ENCODE measurements at places on chromosomes 6 and 20.

DNA sequence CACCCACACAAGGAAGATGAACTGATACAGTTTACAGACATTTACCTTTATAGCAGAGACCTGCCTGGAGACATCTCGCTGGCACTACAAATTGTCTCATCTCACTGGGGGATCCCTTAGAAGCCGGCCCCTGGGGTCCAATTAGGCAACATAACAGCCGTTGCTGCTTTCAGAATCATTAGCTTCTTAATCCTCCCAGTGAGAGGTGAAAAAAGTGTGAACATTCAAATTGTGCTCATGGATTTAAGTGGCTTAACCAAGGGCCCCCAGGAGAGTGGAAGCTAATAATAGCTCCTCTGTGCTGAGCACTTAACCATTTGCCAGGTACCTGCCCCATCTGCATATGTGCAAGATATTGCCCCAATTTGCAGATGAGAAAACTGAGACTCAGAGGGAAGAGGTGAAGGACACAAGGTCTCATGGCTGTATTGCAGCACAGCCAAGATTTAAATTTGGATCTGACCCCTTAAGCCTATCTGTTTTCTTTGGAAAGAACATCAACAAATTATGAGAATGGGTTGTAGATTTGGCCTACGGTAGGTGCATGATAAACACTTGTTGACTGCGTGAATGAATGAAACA, 101.0 kb downstream of the EYA2 start:
- no peaks in the 10 kb centered on the region for H3K4me1 ChIP-seq
- H3K27me3 ChIP-seq: peaks cover 13% of the 10 kb centered on the region
- no peak overlapping the region for H3K4me3 ChIP-seq
- DNase-seq: no peak

- H3K27ac ChIP-seq: peak within 1 kb of the TSS; percentile 96
- H3K36me3 ChIP-seq: no peaks in the 10 kb centered on the region
- peak within 1 kb of the TSS; percentile 67 for H3K4me3 ChIP-seq
- no peaks in the 10 kb centered on the region for H3K27me3 ChIP-seq
- H3K4me1 ChIP-seq: no peaks in the 10 kb centered on the region
- DNase-seq: peak; percentile 94
Measured at GRCh38 chr20:33674294-33675135, at the start of gene NECAB3. Gene NECAB3 (minus strand): TSS chr20:33674428. CDS start chr20:33674352, 76 bp downstream.

DNA sequence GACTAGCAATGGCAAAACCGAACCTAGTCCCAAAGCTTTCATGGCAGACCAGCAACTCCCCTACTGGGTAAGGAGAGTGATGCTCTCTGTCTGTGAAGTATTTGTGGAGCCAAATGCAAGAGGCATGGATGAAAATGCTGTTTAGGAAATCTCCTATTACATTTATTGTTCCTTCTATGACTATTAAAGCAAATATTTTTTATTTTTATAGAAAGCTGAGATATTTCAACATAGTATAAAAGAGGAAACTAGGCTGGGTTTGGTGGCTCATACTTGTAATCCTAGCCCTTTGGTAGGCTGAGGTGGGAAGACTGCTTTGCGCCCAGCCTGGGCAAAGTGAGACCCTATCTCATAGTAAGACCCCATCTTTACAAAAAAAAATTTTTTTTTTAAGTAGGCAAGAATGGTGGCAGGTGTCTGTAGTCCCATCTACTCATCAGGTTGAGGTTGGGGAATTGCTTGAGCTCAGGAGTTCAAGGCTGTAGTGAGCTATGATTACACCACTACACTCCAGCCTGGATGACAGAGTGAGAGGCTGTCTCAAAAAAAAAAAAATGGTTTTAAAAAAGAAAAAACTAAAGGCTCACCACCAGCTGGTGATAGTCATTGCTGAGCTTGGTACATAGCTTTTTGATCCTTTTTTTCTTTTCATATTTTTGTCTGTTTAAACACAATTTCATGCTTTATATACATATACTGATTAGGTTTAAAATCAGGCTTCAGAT, 11.3 kb downstream of the KDM1B start:
- H3K4me1 ChIP-seq: no peaks in the 10 kb centered on the region
- H3K36me3 ChIP-seq: no peaks in the 10 kb centered on the region
- H3K4me3 ChIP-seq: no peak overlapping the region
- no peaks in the 10 kb centered on the region for H3K27me3 ChIP-seq
- H3K27ac ChIP-seq: no peak overlapping the region

GRCh38 chr6:15421945-15422733, 176.3 kb downstream of the JARID2 start:
- H3K36me3 ChIP-seq: no peaks in the 10 kb centered on the region
- H3K4me1 ChIP-seq: peaks cover 8% of the 10 kb centered on the region
- DNase-seq: no peak
- H3K4me3 ChIP-seq: no peak overlapping the region
- no peak overlapping the region for H3K27ac ChIP-seq

DNA sequence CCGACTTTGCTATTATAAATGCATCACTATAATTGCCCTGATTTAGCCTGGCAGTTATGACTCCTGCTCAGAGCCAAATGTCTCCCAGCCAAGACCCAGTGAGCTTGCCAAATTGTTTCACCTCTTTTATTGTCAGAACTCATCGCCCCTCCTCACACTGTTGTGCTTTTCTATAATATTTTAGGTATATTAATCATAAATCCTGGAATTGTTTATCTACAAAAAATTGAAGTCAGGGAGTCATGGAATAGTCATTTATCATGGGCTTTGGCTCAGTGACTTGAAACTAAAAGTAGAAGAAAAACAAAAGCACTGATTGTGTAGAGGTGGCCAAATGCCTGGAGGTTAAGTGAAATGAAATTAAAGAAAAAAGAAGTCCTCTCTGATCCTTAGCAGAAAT, 85.6 kb downstream of the PFDN4 start:
- H3K36me3 ChIP-seq: no peaks in the 10 kb centered on the region
- peaks cover 8% of the 10 kb centered on the region for H3K4me1 ChIP-seq
- H3K4me3 ChIP-seq: no peak overlapping the region
- DNase-seq: no peak
- no peak overlapping the region for H3K27ac ChIP-seq

- no peaks in the 10 kb centered on the region for H3K27me3 ChIP-seq
- H3K4me3 ChIP-seq: no peak overlapping the region
- H3K27ac ChIP-seq: no peak overlapping the region
- H3K4me1 ChIP-seq: no peaks in the 10 kb centered on the region
- peaks cover 18% of the 10 kb centered on the region for H3K36me3 ChIP-seq
Measured at GRCh38 chr6:158760618-158761250, 58.4 kb downstream of the EZR start.

GRCh38 chr6:167107787-167108186, 15.1 kb upstream of the CCR6 start:
- no peaks in the 10 kb centered on the region for H3K4me1 ChIP-seq
- no peak overlapping the region for H3K27ac ChIP-seq
- no peak overlapping the region for H3K4me3 ChIP-seq
- H3K36me3 ChIP-seq: no peaks in the 10 kb centered on the region
- no peaks in the 10 kb centered on the region for H3K27me3 ChIP-seq

GRCh38 chr20:32490942-32491763, 94.0 kb downstream of the NOL4L start:
- H3K36me3 ChIP-seq: no peaks in the 10 kb centered on the region
- no peak overlapping the region for H3K4me3 ChIP-seq
- peak; percentile 42 for DNase-seq
- H3K27ac ChIP-seq: no peak overlapping the region

DNA sequence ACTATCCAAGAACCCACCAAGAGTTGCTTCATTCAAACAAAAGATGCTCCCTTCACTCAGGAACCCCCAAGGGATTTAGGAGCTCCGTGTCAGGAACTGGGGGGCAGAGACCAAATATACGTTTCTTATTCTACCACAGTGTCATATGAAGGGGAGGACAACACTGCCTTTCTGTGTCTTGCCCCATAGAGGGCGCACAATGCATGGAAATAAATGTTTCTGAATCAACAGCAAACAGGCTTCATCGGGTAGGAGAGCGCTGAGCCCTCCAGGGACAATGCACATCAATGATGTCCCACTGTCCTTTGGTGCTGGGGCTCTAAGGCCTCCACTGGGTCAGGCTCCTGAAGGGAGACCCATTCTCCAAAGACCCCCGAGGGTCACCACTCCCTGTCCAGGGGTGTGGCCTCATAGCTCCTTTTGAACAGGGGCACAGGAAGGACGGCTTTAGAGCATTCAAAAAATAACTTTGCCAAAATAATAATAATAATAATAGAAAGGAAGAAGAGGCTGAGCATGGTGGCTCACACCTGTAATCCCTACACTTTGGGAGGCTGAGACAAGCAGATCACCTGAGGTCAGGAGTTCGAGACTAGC, 31.1 kb downstream of the PLG start:
- no peak overlapping the region for H3K4me3 ChIP-seq
- DNase-seq: no peak
- H3K27ac ChIP-seq: no peak overlapping the region
- H3K4me1 ChIP-seq: no peaks in the 10 kb centered on the region
- no peaks in the 10 kb centered on the region for H3K36me3 ChIP-seq
- H3K27me3 ChIP-seq: no peaks in the 10 kb centered on the region

DNA sequence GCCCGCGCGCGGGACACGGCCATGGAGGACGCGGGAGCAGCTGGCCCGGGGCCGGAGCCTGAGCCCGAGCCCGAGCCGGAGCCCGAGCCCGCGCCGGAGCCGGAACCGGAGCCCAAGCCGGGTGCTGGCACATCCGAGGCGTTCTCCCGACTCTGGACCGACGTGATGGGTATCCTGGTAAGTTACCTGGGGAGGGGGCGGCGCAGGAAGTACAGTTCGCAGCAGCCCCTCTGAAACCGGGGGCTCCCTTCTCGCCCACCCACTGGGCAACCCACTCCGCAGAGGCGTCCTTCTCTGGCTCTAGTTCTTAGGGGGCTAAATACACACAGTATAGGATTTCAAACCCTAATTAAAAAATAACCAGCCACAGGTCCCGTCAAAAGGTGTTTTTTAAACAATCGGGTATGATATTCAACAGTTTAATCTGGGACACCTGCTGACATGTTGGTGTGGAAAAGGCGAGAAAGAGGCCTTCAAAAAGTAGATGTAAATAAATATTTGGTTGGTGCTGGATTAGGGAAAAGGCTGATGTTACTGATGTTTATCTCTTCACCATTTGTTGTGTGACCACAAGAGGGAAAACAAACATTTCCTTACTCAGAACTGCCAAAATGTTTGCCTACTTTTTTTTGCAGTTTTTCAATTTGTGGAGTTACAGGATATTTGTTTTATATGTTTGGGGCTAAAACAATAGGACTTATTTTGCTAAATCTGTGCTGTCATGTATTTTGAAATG, 577 bp downstream of the SASH1 start:
- no peaks in the 10 kb centered on the region for H3K27me3 ChIP-seq
- H3K36me3 ChIP-seq: no peaks in the 10 kb centered on the region
- no peak for DNase-seq
- peak overlapping the region; percentile 84 for H3K27ac ChIP-seq
- peak overlapping the region; percentile 72 for H3K4me3 ChIP-seq
- peaks cover 26% of the 10 kb centered on the region for H3K4me1 ChIP-seq

DNA sequence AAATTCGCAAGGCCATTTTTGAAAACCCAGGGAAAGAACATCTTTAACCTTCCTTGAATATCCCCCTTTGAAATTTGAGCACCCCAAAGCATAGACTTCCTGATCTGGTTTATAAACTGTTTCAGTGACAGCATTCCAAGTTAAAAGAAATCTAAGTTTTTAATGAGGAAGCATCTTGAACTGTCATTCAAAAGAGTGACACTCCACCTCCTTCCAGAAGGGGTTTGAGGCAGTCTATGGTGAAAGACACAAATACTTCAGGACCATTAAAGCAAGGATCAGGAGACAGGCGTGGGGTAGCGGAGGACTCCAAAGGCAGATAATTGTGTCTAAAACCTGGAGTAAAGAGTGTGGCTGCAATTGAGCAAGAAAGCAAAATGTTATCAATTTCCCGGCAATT, 691 bp downstream of the GHRH start:
- no peak for DNase-seq
- no peak overlapping the region for H3K27ac ChIP-seq
- H3K36me3 ChIP-seq: no peaks in the 10 kb centered on the region
- no peak overlapping the region for H3K4me3 ChIP-seq

DNA sequence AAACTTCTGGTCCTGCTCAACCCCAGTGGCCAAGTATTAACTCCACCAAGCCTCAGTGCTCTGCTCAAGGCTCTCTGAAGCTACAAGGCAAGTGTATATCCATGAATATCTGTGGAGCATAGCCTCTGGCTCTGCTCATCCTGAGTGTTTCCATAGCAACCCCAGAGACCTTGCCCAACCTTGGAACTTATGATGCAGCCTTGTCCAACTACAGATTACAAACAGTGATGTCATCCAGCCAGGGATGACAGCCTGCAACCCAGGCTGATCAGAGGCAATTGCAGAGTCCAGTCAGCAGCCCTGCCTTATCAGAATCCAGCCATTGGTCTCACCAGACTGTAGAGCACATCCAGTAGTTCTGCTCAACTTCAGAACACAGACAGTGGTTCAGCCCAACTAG, 65.5 kb upstream of the SPACA1 start:
- H3K4me3 ChIP-seq: no peak overlapping the region
- H3K27me3 ChIP-seq: no peaks in the 10 kb centered on the region
- H3K36me3 ChIP-seq: no peaks in the 10 kb centered on the region
- H3K27ac ChIP-seq: no peak overlapping the region
